ENCODE measurements at places on chromosomes 13 and 19. TPM values are rescaled to one million over a fixed set of nuclear protein-coding genes. Genes with fewer than 3 reads are reported as not detected.

Gene HSPB6
- total RNA-seq: 0.39 TPM

Gene CACNA1A
- 0.06 TPM for total RNA-seq

Gene VSTM1
- 0.23 TPM for total RNA-seq

Gene PSG11
- not detected for total RNA-seq

Gene MATK
- total RNA-seq: 1.3 TPM

Gene GZMM
- 0.32 TPM for total RNA-seq

Gene MYPOP
- total RNA-seq: 10.4 TPM

Gene TSHZ3
- total RNA-seq: 2.3 TPM

Gene NLRP7
- total RNA-seq: not detected

Gene OR10H1
- not detected for total RNA-seq

Gene TMEM145
- 4.2 TPM for total RNA-seq

Gene ADGRE2
- total RNA-seq: 0.43 TPM

Gene ZNF426
- 1.2 TPM for total RNA-seq

Gene ZBTB7A
- 13.8 TPM for total RNA-seq

Gene RXFP2
- total RNA-seq: not detected

Gene KL
- total RNA-seq: 0.06 TPM

Gene KCTD15
- 67.0 TPM for total RNA-seq

Gene AMER2
- not detected for total RNA-seq

Gene POLR1G
- 41.3 TPM for total RNA-seq

Gene GRAMD1A
- 154 TPM for total RNA-seq

Gene LGALS7B
- 0.27 TPM for total RNA-seq

Gene SYNE4
- total RNA-seq: 0.15 TPM

Gene GJB6
- total RNA-seq: not detected

Gene ZNF135
- total RNA-seq: not detected

Gene ZNF525
- total RNA-seq: 0.32 TPM

Gene MADCAM1
- total RNA-seq: 0.19 TPM

Gene ERICH6B
- not detected for total RNA-seq
